Vagina (tissue), 2 donors: ENCODE measurements at places on chromosomes 6 and 20.

DNA sequence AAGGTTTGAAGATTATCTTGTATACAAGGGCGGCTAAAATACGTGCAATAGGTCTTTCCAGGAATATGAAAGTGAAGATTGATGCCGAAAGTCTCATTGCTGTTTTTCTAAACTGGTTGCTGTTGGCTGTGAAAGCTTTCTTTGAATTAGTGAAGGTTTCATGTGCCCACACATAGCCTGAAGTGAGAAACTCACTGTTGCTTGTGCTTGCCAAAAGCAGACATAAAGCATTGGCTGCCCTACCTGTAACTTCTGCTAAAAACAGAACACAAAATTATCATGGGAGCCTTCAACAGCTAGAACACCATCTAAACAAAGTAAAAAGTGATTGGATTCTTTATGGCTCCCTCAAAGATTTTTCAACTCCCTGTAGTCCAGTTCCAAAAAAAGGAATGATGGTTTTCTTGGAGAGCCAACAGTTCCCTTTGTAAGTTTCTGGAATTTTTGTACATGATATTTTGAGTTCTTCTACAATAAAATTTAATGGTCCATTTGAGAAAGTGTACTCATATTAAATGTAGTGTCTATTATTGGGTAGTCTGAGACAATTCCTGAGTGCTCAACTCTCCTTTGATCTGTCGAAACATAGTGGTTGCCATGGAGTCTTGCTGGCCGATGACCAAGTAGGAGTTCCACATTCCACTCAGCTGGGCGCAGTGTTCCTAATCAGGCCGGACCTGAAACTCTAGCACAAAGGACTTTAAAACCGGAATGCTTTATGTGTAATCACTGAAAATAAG is 68.5 kb downstream of the PLEKHG1 start:
- DNase-seq = no peak

DNA sequence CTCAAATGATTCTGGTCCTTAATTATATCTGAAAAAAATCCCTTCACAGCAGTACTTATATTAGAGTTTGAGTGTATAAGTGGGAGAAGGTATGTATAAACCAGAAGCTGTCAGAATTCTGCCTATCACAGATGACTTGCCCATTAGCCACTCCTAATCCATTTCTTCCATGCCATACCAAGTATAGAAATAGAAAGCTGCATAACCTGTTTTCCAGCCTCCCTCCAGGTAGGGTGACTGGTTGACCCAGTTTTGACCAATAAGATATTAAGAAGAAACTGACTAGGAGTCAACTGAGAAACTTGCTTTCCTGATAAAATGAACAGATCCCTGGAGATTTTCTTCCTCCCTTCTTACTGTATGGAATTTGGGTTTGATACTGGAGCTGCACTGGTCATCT is 112.2 kb upstream of the GRIK2 start:
- DNase-seq = no peak

DNA sequence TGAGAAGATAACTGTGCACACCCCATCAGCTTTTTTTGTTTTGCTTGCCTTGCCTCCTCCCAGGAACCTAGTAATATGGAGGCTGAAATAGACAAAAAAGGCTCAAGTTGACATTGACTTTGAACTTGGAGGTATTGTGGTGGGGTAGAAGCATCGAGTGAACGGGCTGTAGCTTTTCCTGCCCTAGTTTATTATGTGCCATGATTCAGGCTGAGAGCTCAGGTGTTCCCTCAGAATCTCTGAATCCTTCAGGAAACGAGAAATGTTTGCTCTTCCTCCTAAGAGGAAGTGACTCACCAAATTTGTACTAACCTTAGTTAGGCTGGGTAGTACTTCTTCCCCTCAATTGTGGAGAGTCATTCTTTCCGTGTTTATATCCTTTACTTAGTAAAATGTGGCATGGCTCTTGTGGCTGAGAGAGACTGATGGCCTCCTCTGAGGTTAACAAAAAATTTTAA is 98.8 kb downstream of the SASH1 start:
- DNase-seq = no peak

- DNase-seq = no peak
Observed at GRCh38 chr6:162605881-162606280, 121.7 kb downstream of the PRKN start.

DNA sequence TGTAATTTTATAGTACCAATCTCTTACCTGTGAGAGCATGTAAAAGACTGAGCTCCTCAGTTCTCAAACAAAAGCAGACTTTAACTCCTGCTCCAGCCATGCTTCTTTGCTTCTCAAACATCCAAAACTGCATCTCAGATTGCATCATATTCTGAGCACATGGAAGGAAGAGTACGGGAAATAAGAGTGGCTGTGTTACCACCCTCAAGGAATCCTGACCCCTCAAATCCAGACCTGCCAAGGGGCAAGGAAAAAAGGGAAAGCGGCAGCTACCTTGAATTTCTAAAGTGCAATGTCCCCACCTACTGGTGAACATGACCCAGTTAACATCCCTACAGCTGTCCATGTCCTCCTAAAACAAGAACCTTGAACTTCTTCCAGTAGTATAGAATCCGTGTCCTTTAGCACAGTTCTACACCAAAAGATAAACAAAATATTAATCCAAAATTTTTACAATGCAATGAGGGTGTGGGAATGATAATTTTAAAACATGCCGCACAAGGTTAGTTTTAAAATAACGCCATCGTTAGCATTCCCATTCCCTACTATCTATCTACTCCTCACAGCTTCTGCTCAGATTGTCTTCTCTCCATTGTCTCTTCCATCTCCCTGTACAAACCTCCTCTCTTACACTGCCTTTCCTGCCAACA is 34.1 kb upstream of the HLA-DQB1 start:
- DNase-seq = no peak

- DNase-seq = no peak
Observed at GRCh38 chr20:1855109-1855508, 40.1 kb upstream of the SIRPA start.

DNA sequence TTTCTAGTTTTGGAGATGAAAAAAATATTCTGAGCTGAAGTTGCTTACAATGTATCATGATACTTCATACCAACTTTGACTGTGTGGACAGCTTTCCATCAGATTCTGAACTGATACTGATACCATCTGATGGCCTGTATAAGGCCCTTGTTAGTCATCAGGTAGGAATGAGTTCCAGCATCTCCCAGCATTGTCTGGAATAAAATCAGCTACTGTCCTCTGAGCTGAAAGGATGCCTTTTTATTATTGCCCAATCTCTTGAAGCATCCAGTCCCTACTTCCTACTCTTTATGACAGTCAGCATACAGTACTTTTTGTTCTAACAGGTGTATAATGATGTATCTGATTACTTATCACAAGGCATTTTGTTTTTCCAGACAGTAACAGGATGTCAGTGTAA is 70.6 kb upstream of the EYA4 start:
- no peak for DNase-seq

- no peak for DNase-seq
Observed at GRCh38 chr6:46221222-46221793, 50.5 kb upstream of the ENPP5 start.

GRCh38 chr6:156310701-156311100 is 466.5 kb upstream of the ARID1B start:
- DNase-seq = no peak

DNA sequence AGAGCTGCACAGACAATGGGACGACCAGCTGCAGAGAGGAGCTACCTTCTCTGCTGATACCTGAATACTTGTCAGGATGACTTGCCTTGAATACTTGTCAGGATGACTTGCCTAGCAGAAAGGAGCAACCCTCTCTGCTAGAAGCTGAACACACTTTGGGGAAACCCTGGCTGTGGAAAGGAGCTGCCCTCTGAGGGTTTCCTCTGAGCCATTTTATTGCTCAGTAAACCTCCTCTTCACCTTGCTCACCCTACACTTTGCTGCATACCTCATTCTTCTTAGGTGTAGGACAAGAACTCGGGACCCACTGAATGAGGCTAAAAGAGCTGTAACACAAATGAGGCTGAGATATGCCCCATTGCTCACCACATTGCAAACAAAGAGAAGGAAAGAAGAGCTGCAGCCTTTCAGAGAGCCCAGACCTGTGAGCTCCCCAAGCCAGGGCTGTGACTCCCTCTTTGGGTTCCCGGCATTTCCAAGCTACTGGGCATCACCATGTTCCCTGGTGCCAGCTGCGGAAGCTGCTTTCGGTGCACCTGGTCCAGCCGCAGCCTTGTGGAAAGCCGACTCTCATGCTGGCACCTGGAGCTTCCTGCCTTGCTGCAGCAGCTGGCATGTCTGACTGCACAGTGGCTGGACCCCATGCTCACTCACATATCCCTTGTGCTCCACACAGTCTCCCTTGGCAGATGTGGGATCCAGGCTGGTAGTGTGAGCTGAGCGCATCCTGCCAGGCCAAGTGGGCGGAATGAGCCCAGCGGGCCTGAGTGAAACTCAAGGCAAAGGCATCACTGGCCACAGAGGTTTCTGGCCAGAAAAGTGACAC is 106.7 kb upstream of the AHI1 start:
- no peak for DNase-seq

DNA sequence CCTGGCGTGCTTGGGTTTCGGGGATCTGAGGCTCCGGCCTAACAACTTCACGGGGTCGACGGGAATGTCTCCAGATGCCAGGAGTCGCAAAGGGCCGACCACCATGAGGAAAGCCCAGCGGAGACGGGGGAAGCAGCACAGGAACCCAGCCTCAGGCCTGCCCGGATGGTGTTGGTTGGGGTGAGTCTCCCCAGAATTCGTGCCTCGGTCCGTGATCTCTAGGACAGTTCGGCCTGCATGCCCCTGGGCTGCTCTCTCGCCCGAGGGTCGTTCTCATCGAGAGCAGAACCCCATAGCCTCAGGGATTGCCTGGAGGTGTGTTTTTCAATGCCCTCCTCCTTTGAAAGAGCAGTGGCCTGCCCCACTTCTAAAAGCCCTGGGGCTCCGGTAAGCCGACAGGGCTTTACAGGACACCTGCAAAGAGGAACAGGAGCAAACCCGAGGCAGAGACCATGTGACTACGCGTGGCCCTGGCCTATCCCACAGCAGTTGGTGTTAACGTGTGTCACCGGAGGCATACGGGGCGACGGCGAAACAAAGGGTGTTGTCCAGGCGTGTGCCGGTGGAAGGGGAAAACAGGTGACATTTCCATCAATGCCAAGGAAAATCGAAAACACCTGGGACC is 973.1 kb upstream of the DEFB115 start:
- no peak for DNase-seq

- DNase-seq = no peak
Observed at GRCh38 chr6:33272275-33273128, 627 bp downstream of the RPS18 start.

DNA sequence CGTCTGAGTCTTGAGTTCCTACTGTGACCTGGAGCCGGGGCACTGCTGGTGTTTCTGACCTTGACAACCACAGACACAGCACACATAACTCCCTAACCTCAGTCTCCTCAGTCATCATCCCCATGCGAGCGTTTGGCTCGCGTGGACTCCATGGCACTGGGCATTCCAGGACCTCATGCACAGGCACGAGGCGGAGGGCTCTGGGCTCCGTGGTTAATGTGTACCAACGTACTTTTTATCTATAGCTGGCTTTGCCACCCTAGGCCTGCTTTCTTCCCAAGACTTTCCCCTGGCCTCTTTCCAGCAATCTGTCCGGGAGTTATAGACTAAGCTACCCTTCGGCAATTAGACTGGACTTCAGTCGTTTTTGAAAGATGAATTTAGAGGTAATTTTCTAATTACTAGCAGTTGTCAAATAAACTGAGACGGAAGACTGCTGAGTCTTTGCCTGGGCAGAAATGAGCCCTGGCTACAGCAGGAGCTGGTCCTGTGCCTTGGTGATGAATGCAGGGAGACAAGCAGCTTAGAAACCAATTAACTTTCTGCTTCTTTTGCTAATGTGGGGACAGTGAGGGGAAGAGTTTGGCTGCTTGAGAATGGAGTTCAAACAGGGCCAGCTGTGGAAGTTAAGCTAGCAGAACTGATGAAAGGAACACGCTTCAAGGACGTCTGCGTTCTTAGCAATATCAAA is 16.1 kb upstream of the CTCFL start:
- no peak for DNase-seq

- no peak for DNase-seq
Observed at GRCh38 chr20:62944746-62945145, 6.8 kb downstream of the GID8 start.

- DNase-seq = no peak
Observed at GRCh38 chr6:39932386-39932910, 1.8 kb downstream of the MOCS1 start.

DNA sequence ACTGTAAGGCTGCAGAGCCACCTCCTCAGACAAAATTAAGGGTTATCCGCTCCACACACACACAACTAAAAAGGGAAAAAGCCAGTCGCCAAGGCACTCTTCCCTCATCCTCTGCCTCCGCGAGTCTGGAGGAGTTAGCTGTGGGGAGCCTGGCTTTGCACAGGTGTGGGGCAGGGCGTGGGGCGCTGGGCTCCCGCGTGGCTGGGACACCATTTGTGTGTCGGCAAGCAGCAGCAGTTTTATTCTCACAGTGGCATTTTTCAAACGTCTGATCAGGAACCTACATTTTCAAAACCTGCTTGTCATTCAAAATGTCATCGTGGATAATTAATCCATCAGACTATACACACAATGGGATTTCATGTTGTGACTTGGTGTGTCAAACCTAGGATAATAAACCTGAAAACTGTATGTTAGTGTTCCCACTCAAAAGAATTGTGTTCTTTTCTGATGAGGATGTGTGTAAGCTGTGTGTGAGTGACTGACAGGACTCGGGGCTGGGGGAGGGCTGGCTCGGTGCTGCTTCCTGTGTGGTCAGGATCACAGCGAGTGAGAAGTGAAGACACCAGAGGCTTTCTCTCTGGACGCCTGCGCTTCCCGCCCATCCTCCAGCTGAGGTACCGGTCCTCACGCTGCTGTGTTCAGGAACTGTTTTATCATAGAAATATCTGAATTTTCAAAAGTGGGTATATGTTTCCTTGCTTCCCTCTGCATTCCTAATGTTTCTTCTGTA is 83.1 kb downstream of the IRF4 start:
- DNase-seq = no peak

DNA sequence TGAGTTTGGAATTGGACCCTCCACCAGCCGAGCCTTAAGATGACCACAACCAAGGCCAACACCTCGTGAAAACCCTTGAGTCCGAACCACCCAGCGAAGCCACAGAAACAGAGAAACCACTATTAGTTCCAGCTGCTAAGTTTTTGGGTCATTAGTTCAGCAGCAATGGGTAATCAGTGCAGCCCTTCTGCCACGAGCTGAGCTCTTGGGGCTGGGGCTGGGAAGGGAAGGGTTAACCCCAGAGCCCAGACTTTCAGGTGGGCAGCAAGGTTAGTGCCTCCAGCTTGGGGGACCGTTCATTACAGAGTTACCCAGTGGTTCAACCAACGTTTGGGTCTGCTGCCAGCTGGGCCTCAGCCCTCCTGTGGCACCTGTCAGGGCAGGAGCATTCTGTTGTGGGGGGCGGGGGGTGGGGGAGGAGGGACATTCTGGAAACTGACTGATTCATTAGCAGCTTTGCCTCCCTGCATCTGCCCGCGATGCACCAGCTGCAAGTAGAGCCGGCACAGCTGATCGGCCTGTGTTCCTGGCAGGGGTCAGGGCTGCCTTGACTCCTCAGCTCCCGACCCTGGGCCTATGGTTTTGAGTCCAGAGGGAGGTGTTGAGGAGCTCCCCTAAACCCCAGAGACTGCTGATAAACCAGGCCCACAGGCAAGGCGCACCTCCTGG is 52.7 kb downstream of the TGM2 start:
- DNase-seq = peak; percentile 78
